ENCODE measurements at places on chromosomes 3 and 15.

GRCh38 chr15:74053941-74054529, 28.3 kb downstream of the GOLGA6A start:
- peak; percentile 68 for DNase-seq

DNA sequence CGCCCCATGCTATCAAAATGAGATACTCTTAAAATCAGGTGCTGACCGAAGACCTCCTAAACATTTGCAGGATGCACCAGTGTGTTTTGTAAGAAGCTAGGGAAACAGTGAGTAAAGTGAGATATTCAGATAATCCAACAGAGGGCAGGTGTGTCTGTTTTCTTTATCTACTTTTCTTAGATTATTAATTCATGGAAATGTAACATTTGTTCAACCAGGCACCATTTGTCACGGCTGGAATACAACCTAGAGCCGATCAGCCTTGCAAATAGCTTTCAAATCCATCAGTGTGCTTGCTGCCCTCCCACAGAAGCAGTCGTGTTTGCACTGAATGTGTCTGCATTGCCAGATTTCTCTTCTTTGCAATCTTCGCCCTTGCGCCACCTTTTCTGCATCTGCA, 201.9 kb upstream of the CHRM5 start:
- no peak for DNase-seq

DNA sequence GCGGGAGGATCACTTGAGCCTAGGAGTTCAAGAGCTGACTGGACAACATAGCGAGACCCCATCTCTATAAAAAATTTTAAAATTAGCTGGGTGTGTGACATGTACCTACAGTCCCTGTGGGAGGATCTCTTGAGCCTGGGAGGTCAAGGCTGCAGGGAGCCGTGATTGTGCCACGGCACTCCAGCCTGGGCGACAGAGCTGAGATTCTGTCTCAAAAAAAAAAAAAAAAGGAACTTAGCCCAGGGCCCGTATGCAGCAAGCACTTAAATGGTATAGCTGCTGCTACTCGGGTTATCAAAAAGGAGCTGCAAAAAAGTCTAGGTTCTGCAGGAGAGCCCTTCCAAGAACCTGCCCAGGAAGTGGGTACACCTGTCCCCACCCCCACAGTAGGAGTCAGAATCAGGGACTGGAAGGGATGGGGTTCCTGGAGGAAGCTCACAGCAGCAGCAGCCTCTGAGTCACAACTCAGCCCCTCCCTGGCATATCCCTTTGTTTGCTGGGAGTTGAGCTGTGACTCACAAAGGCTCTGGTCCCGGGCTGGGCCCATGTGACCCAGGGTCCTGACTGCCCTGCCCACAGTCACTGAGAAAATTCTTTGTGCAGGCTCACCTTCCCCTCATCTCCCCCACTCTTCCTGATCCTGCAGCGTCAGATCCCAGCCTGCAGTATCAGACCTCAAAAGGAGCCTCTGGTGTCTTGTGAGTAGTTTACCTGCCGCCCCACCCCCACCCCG, at the start of gene SPATA12:
Gene SPATA12, plus strand, starts transcription at position 576 of the 733 bp plus-strand sequence. CDS start 13,031 bp downstream, outside the sequence.
- DNase-seq, result no peak

DNA sequence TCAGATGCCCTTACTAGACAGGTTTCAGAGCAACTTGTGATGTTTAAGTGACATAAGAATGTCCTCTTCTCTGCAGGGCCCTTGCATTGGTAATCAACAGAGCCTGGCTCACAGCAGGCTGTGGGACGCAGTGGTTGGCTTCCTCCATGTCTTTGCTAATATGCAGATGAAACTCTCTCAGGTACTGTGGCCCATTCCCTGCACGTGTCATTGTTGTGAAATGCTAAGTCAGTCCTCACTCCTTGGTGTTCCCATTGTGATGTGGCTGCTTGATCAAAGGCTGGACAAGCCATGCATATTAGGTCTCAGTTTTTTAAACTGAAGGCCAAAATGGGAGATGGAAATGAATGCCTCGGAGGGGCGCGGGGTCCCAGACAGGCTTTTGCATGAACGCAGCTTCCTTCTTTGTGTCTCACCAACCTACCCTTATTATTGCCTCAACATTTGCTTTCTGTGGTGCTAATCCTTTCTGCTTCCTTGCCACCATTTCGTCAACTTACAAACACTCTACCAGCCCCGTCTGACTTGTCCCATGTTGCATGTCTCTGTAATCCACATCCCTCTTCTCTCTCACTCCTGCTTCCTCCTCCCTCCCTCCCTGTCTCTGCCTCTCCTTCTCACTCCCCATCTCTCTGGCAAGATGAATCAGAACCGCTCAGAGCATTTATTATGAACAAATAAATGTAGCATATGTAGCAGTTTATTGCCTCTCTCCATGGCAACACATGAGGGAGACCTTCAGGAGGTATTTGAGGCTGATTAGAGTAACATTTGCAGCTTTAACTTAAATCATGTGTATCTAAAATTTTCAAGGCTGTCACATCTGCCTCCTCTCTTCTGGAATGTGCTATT, 133.2 kb upstream of the CHRM5 start:
- no peak for DNase-seq

DNA sequence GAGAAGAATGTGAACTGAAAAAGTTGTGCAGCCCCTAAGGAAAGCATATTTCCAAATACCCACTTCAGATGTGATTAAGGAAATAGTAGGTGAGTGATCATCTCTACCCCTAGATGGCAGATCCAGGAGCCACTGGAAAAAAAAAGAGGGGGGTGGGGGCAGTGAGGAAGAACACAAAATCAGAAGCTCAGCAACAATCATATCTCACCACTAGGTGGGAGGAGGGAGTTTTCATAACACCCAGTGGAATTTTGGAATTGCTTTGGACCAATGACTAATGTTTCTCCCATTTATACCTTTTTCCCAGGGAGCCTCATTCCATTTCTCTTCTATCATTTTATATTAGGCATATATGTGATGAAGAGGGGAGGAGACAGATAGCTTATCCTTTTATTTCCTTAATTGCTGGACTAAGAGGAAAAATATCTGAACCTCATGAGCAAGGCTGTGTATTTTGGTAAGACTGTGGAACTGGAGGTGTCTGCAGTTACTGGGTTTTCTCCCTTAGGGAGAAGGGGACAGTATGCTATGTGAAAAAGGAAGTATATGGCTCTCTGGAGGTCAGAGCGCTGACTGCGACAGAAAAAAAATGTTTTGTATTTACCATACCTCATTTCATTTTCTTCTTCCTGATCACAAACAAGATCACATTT, 363.4 kb downstream of the GAP43 start:
- DNase-seq, result no peak

GRCh38 chr3:147651107-147651778, 242.1 kb downstream of the ZIC1 start:
- DNase-seq, result no peak

DNA sequence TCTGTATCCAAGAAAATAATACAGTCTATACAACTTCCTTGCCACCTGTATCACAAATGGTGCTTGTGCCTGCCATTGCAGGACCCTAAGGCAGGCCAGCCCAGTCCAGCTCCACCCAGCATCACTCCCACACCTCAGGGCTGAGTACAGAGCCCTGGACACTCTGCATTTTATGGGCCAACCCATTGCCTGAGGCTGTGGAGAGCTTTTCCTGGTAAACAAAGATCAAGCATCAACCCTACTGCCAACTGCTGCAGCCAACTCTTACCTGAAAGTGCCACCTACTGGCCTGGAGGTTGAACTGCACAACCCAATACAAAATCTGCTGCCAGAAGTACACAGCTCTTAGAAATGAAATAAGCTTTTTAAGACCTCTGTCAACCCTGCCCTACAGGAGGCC, 1082.2 kb downstream of the NAALADL2 start:
- no peak for DNase-seq

- DNase-seq, result peak; percentile 48
These were observed 10.9 kb downstream of the GNB5 start for GRCh38 chr15:52180196-52180835.

GRCh38 chr3:40546816-40547215, 22.1 kb downstream of the ZNF621 start:
- no peak for DNase-seq

- no peak for DNase-seq
These were observed 19.5 kb upstream of the HRH1 start for GRCh38 chr3:11134794-11135193.

DNA sequence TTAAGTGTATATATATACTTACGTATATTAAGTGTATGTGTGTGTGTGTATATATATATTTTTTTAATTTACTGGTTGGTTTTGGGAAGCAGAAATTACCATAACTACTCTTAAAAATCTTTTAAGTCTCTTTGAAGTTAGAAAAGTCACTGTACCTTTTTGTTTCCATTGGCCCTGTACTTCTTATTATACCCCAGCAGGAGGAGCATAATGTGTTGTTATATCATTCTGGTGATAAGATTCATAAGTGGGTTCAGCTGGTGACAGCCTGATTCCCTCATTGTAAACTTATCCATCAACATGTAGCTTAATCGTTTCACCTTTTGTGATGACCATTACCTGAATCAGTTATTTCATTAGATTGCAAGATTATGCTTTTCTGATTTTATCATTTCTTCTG, 30.8 kb downstream of the MLH1 start:
- DNase-seq, result no peak

GRCh38 chr3:117102426-117102825, 392.8 kb downstream of the TUSC7 start:
- no peak for DNase-seq

DNA sequence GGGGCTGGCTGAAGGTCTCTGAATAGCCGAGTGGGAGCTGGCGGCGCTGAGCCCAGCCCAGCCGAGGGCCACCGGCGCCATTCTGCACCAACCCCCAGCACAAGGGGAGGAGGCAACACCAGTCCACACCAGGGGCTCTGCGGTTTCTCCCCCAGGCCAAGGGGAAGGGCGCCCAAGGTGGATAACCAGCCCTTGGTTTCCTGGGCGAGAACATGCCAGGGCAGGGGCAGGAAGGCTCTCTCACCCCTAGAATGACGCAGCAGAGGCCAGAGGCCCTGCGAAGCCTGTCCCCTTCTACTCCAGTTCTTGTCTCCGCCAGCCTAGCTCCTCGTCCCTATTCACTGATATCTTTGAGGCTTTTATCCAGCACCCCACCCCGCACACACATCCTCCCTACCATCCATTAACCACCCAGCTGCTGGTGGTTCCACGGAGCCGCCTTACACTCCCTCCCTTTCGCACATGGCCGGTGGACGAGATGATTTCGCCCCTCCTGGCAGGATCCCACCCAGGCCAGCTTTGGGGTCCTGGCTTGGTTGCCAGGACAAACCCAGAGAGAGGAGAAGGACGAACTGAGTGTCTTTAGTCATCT, 1.3 kb downstream of the RBPMS2 start:
- DNase-seq, result no peak

- no peak for DNase-seq
These were observed 138.7 kb downstream of the ZPLD1 start for GRCh38 chr3:102573483-102574028.

GRCh38 chr3:189288348-189289235, 116.8 kb downstream of the TPRG1 start:
- peak; percentile 12 for DNase-seq

GRCh38 chr3:182812123-182812522, 18.8 kb downstream of the ATP11B start:
- DNase-seq, result no peak

DNA sequence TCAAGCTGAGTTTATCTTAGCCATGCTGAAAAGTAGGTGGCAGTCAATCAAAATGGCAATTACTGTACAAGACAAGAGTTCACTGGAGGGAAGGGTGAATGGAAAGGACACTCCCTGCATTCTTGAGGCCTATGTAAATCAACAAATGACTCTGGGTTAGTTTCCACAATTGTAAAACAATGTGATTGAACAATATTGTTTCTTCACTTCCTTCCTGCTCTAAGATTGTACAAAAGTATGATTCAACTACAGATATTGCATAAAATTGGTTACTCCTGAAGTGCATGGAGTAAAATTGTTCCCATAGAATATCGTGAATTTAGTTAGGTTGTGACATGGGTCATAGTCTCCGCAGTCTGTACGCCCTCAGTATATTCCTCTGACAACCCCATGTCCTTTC, 277.6 kb downstream of the LPP start:
- DNase-seq, result no peak

DNA sequence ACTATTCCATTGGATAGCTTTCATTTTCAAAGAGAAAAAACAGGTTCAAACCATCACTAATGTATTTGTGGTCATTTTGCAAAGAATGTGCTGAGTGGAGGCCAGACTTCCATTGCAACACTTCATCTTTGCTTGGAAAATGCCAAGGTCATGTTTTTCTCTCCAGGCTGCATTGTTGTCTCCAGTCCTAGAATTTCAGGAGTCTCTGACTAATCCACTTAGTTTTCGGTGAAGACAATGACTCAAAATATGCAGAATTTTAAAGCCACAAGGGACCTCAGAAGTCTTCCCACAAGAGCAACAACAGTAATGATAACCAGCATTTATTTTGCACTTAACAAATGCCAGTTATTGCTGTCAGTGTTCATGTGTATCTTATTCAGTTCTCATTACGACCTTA, 277.0 kb downstream of the RYR3 start:
- no peak for DNase-seq

DNA sequence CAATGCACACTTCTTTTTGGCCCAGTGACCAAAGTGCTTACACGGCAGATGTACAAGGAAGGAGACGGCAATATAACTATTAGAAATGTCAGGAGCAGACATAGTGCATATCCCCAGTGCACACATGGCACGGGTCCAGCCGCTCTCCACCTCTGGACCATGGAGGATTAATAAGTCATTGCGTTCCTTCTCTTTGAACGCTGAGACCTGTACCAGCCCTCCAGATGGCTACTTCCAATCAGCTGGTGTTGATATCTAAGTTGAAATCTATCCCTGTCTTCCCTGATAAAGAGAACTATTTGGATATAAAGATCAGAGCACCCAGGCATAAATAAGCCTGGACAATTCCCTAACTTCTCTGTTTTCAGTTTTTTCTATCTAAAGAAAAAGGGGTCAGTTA, 212.5 kb downstream of the CADPS start:
- no peak for DNase-seq

GRCh38 chr3:168981396-168981795, 682.1 kb downstream of the MECOM start:
- no peak for DNase-seq

DNA sequence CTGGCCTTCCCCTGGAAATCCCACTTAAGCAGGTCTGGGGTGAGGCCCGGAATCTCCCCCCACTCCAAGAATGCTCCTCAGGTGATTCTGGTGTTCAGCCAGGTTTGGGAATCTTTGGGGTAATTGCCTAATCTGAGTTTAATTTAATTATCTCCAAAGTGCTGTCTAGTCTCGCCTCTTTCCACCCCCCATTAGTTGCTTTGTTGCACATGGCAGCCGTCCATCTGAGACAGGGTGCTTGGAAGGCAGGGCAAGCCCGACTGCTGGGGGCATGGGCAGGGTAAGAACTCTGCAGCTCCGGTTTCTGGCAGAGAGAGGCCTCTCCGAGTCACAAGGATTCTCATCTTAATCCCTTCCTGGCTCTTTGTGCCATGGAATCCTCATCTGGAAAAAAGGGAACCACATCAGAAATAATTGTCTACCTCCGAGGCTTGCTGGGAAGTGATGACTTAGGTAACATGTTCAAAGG, 15.0 kb downstream of the IL17RD start:
- no peak for DNase-seq

- no peak for DNase-seq
These were observed 5.1 kb downstream of the HESX1 start for GRCh38 chr3:57194641-57195040.

DNA sequence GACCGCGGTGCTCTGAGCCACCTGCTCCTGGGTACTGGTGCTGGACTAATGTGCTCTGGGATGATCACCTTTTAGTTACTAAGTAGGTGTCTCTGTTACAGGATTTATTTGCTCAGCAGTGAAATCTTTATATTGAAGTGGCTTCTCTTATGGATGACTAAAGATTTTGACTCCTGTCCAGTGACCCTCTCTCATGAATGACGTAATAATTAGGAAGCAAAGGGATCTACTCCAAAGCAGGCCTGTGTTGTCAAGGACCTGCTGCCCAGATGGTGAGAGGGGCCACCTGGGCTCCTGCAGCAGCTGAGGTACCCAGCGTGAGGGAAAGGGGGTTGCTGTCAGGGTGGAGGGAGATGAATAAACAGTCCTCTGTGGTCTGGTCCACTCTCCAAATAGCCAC, 263.6 kb downstream of the GABRG3 start:
- no peak for DNase-seq
